ENCODE measurements at places on chromosomes 11 and 22.

DNA sequence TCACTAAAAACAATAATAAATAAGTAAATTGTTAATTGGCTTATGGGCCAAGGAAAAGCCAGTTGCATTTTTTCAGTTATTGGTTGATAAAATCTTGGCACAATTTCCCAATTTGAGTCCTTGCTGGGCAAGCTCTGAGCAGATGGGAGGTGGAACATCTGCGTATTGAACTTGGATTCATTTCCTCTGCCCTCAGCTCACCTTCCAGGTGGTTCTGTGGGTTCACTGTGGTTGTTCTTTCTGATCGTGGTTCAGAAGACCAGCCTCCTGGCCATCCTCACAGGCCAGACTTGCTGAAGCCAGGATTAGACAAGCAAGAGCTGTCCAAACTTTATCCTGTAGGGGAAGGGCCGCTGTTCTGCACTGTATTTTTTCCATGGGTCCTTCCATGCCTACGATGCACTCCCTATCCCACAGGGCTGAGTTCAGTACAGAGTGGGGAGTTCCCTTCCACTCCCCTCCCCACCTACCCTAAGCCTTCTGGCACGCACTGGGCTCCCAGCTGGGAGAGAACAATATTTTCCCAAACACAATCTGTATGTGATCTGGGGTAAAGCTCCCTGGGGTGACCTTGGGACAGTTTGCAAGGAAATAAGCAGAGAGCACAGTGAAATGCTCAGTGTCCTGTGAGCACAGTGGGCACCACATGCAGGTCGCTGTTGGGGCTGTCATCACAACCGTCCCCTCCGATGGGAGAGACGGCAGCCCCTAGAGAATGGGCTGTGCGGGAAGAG, 43.5 kb upstream of the TP53I11 start:
- DNase-seq: no peak

- DNase-seq: no peak
These were observed 63.7 kb downstream of the PRDM11 start for GRCh38 chr11:45209891-45210699.

DNA sequence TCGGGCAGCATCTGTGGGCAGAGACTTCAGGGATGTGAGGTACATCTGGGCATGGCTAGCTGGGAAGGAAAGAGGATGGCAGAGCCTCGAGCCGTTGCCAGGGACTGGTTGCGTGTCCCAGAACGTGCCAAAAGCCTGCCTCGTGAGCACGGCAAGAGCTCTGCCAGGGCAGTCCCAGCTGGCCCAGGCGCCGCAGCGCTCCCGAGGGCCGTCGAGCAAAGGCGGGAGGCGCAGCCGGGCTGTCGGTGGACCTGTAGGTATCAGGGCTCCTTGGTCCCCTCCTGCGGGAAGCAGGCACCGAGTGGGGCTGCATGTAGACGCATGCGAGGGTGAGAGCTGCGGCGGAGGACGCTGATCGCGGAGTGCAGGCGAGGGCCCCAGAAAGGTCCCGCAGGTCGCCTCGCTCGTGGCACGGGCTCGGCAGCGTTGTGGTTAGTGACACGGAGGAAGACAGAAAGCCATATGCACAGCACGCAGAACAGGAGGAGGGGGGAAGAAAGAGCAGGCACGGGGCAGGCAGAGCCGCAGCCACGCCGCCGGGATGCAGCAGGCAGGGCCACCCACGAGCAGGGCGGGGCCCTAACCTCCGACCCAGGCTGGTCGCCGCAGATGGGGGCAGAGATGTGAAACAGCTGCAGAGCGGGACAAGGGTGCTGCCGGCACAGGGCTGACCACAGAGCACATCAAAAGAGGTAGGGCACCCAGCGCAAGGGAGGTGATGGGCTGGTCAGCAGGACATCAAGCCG, 18.0 kb downstream of the LSP1 start:
- DNase-seq: no peak

DNA sequence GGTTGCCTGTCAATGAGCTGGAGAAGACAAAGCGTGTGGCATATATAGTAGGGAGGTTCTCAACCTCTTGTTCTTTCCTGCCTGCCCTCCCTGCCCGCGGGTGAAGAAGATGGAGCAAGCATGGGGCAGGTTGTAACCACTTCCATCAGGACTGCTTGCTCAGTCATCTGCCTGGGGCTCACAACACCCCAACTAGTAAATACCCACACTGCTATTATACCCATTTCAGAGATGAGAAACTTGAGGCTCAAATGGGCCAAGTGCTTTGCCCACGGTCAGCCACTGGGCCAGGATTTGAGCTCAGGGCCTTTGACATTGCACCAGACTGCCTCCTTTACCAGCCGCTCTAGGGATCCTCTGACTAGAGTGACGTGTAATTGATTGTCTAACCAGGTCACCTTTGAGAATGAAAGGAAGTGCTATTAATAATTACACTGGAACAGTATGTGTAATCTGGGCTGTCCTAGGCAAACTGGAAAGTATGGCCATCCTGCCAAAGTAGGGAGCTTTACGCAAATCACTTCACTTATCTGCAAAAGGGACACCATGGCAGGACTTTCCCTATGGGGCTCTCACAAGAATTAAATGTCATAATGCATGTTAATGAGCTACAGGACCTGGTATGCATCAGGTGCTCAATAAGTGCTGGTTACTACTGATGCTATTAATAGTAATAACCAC, 2.8 kb upstream of the CDC42EP1 start:
- DNase-seq: no peak

- DNase-seq: no peak
These were observed 79.5 kb upstream of the PICALM start for GRCh38 chr11:86148345-86148747.

DNA sequence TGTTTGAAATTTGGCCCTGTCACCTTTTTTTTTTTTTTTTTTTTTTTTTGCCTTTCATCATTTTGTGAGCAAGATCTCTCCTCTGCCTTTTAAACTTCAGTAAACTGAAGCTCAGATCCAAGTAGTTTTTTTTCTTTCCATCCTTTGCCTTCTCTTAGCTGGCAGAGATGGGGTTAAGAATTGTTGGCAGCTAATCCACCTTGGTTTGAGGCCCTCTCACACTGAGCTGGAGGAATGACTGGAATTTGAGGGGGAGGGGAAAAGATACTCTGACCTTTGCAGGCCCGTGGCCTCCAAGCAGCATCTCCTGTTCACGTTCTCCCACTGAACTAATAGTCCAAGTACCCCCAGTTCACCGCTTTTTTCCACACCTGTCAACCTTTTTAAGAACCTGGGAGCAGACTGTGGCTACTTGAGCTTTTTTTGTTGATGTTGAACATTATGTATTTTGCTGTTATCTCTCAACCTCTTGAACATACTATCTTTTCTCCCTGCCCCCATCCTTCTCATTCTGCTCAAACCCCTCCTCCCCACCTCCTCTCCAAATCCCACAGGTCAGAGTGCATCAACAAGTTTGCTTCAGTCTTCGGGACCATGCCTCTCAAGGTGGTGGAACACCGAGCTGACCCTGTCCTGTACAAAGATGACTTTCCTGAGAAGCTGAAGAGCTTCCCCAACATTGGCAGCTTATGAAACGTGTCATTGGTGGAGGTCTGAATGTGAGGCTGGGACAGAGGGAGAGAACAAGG, 66.2 kb downstream of the ALX4 start:
- peak; percentile 18 for DNase-seq

DNA sequence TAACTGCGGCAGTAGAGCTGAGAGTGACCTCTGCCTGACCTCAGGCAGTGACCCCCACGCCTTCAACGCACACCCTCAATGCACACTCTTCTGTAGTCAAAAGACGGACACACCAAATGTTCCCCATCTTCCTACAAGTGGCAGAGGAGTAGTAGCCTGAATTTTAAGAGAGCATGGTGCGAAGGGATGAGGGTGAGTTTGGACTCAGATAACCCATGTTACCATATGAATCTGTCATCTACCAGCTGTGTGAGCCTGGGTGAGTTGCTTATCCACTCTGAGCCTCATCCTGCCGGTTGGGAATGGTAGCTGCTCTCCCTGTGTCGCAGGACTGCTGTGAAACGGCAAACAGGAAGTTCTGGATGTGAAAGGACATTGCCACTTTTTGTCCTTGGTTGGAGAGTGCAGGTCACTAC, 20.6 kb upstream of the ROBO3 start:
- no peak for DNase-seq

GRCh38 chr11:84794663-84795443, 832.3 kb downstream of the DLG2 start:
- no peak for DNase-seq

DNA sequence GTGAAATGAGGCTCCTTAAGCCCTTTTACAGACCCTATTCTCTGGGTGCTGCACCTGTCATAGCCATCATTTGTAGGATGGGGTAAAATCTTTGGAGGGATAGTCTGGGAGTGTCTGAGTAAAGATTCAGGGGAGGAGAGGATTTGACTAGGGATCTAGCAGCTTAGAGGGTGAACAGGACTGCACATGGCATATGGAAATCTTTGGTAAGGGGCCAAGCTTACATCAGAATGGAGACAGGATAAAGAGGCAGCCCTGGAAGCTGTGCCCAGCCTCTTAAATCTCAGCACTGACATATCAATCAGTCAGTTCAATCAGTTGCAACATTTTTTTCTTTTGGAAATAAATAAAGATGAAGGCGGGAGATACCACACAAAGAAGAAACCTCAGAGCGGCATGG, 301.8 kb upstream of the CADM1 start:
- no peak for DNase-seq

GRCh38 chr22:37999236-37999635, 14.9 kb upstream of the SOX10 start:
- no peak for DNase-seq

DNA sequence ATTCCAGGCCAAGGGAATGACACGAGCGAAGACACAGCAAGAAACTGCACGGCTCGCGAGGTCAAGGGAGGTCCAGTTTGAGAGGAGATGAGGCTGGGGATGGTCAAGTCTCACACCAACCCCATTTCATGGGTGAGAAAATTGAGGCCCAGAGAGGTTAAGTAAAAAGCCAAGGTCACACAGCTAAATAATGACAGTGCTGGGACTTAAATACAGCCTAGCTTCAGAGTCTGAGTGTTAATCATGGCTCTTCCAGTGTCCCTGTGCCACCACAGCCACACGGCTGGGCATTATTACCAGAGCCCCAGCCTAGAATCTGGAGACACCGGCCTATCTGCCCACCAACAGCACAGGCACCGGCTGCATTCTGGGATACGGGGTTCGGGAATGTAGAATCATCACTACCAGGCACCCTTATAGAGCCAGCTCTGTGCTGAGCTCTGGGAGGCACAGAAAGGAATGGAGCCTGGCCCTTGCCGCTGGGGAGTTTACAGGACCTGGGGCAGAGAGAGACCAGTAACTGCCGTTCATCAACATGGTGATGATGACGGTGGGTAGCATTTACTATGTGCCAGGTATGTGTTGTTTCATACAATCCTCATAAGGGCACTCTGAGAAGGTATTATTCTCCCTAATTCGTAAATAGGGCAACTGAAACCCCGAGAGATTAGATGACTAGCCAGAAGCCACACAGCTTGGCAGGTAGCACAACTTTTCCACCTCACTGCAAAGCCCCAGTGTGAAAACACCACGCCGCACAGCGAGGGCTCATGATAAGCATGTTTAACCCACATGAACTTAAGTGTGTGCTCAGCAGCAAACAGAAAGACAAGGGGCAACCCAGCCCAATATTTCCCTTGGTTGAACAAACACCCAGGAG, 51.8 kb downstream of the CD6 start:
- no peak for DNase-seq

- DNase-seq: no peak
These were observed 1027.7 kb downstream of the OPCML start for GRCh38 chr11:132504501-132505041.

- DNase-seq: no peak
These were observed 713.5 kb upstream of the API5 start for GRCh38 chr11:42598341-42598740.

GRCh38 chr22:29733362-29734201, 13.8 kb downstream of the CABP7 start:
- DNase-seq: no peak

DNA sequence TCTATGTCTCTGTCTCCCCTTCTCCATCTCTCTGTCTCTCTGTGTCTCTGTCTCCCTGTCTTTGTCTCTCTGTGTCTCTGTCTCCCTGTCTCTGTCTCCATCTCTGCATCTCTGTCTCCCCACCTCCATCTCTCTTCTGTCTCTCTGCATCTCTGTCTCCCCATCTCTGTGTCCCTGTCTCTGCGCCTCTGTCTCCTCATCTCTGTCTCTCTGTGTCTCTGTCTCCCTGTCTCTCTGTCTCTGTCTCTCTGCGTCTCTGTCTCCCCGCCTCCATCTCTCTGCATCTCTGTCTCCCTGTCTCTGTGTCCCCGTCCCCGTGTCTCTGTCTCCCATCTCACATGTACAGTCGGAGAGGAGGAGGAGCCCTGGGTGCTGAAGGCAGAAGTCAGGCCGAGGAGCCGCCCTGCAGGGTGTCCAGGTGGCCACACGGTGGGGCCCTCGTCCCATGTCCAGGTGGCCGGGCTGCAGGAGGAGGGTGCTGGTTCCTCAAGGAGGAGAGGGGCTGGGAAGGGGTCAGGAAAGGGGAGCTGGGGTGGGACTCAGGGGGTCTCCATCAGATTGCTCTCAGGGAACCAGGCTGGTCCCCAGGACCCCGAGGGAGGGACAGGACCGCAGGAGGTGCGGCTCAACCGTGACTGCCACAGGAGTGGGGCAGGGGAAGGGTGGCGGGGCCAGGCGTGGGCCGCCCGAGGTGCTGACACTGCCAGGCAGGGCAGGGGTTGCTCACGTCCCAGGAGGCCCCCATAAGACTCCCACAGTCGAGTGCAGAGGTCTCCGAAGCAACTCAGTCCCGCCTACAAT, 25.6 kb upstream of the TH start:
- peak; percentile 3 for DNase-seq

DNA sequence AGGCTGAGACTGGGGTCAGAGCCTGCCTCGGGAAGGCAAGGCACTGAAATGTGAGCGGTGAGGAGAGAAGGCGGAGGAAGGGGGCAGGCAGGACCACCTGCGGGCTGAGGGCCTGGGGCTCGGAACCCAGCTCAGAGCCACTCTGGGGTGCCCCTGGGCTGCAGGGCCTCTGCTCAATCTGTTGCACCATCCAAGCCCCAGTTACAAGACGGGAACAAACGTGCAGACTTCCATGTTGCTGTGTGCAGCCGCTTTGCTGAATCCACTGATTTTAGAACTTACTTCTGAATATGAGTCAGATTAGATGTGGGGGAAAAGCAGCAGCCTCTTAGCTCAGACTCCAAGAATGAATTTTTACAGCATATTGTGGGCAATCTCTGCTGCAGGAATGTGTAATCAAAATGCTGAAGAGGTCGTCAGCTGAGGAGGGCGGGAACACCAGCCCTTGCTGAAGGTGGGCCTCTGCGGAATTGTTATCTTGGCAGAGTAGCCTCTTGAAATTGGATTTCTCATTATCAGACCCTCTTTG, 21.6 kb downstream of the PARVG start:
- DNase-seq: peak; percentile 29
